ENCODE measurements at places on chromosomes 12 and 14. TPM values are rescaled to one million over a fixed set of nuclear protein-coding genes. Genes with fewer than 3 reads are reported as not detected.
A peak's percentile ranks its signal among the peaks of the same experiment; 100 is the strongest.

Gene PLEK2
- total RNA-seq = not detected

Gene ANO4
- not detected for total RNA-seq

Gene SLC15A4
- total RNA-seq = 49.9 TPM

DNA sequence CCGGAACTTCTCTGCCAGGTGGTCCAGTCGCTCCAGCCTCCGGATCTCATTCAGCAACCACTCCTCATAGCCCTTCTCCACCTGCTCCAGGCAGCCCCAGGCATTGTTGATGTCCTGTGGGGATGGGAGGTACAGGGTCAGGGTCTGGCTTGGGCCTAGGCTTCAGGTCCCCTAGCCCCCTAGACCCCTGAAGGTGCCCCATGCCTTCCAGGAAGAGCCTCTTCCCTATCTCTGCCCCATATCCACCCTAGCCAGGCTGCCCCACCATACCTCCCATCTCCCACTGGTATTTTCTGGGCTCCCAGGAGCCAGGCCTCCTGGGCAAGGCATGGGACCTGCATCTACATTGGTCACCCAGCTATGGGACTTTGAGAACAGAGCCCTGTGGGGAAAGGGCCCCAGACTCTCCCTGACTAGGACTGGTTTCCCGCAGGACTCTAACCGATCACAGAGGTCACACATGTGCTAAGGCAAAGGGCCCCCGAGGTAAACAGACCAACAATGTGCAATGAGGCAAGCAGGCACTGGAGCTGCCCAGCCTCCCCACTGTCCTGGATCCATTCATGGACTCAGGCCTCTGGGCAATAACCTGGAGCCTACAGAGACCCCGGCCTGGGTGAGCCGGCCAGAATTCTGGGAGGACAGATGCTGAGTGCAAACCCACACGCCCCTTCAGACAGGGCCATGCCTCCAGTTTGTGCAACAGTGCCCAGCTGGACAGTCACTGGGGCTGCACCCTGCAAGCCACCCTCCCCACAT, 88.8 kb downstream of the ACTN1 start:
- no peak for ATAC-seq

Gene NR1H4
- not detected for total RNA-seq

Gene ALG10
- 3.9 TPM for total RNA-seq

DNA sequence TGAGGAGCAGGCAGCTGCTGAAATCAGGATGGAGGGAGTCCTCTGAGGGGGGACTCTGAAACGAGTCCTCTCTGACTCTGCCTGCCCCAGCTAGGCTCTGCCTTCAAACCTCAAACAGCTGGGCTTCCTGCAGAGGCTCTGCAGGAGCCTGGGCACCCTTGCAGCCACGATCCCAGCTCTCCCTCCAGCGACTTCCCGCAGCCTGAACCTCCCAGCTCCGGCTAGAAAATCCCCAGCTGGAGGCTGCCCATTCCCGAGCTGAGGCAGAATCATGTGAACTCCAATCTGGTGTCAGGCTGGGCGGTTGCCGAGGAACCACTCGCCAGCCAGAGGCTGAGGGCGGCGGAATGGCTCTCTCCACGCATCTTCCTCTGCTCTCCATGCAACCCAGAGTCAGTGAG, at the start of gene GPR68:
GPR68 (minus strand) TSS at position 204 of the 401 bp plus-strand sequence. CDS start 9,654 bp downstream, outside the sequence.
- ATAC-seq = peak; percentile 75

GRCh38 chr14:31024010-31024480, 1.4 kb upstream of the AP4S1 start:
- no peak for ATAC-seq

GRCh38 chr12:50734409-50735263, 29.3 kb upstream of the ATF1 start:
- ATAC-seq = no peak

DNA sequence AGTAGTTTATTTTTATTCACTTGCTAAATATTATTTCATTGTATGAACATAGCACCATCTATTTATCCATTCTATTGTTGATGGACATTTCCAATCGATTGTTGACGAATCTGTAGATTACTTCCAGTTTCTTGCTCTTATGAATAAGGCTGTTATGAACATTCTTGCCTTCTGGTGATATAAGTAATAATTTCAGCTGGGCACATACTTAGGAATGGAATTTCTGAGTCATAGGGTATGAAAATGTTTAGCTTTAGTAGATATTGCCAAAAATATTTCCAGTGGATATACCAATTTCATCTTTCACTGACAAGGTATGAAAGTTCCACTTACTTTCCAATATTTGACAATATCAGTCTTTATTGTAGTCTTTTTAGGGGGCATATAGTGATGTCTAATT, 468.5 kb downstream of the ETNK1 start:
- ATAC-seq = no peak

Gene KLRF1
- not detected for total RNA-seq

Gene CIDEB
- total RNA-seq = 7.1 TPM

DNA sequence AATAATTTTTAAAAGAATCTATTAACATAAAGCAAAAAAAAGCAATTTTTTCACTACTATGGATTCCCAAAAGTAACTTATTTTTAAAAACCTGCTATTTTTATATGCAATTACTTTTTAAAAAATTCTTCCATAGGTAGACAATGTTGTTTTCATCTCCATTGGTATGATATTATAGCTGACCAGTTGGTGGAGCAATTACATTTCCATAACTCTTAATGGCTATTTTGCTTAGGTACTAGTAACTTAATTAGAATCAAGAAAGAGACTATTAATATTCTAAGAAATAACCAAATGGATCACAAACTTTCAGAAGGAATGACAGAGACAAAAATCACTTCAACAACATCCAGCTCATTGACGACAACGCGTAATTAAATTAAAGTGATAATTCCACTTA, 64.7 kb upstream of the PTCSC3 start:
- no peak for ATAC-seq

DNA sequence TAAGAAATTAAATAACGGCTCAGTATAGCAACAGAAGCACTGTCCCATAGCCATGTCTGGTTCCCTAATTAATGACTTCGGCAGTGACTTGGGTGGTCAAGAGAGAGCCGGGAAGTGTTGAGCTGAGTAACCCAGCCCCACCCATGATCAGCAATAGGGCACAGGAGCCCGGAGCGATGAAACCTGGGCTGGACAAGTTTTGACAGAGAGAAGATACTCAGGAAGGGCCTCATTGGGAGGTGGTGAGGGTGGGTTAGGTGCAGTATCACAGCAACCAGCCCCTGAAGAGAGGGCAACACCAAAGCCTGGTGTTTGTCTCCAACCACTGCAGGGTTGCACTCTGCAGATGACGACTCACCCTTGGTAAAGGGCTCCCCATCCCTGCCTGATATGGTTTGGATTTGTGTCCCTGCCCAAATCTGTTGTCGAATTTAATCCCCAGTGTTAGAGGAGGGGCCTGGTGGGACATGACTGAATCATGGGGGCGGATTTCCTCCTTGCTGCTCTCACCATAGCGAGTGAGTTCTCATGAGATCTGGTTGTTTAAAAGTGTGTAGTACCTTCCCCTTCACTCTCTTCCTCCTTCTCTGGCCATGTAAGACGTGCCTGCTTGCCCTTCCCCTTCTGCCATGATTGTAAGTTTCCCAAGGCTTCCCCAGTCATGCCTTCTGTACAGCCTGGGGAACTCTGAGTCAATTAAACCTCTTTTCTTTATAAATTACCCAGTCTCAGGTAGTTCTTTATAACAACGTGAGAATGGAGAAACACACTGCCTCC, 124.9 kb upstream of the MED13L start:
- ATAC-seq = no peak

Gene LRRC43
- 1.5 TPM for total RNA-seq

Gene KRT74
- not detected for total RNA-seq

Gene P2RX2
- 2.7 TPM for total RNA-seq

DNA sequence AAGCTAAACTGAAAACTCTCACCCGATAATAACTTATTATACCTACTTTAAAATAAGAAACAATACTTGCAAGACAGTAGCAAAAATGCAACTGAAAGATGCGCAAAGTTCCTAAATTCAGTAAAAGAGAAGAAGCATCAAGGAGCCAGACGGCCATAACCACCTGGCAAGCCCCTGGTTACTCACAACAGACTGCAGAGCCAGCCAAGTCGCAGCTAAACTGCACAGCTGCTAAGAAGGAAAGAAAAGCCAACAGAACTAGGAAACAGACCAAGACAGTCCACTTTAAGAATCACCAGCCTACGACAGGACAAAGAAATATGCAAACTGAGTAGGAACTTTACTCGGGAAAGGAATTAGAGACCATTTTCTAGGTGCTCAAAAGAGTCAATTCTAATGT, 127.9 kb downstream of the TMTC1 start:
- peak; percentile 25 for ATAC-seq

- ATAC-seq = no peak
These were observed 36.2 kb downstream of the FGD6 start for GRCh38 chr12:95181103-95181502.

DNA sequence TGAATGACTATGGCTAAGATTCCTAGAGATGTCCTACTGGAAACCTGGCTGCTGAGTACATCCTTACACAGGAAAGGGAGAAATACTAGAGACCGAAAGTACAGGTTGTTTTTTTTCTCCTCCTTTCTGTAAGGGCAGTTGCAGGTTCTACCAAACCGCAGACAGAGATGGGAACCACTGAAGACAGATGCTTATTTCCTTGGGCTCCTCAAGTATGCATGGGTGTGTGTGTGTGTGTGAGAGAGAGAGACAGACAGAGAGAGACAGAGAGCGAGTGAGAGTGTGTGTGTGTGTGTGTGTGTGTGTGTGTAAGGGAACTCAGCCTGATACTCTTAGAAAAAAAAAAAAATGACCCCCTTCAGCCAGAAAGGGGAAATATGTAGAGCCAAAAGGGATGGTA, 42.5 kb downstream of the MAP4K5 start:
- no peak for ATAC-seq

- no peak for ATAC-seq
These were observed 244.0 kb upstream of the FKBP4 start for GRCh38 chr12:2550561-2551411.

DNA sequence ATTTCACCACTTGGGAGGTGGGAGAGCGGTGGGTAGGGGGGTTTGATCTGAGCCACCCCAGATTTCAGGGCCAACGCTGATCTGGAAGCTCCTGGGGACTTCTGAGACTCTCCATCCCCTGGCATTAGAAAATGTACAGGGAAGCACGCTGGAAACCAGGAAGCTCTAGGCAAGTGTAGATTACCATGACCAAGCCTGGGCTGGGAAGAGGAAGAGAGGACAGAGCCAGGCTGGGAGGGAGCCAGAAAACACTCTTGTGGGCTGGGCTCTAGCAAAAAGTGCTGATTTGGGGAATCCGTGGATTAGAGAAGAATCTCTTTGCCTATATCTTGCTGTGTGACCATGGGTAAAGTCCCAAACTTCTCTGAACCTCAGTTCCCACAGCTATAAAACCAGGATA, 236.7 kb downstream of the BCL11B start:
- no peak for ATAC-seq

GRCh38 chr14:56594428-56594827, 14.8 kb downstream of the TMEM260 start:
- no peak for ATAC-seq

DNA sequence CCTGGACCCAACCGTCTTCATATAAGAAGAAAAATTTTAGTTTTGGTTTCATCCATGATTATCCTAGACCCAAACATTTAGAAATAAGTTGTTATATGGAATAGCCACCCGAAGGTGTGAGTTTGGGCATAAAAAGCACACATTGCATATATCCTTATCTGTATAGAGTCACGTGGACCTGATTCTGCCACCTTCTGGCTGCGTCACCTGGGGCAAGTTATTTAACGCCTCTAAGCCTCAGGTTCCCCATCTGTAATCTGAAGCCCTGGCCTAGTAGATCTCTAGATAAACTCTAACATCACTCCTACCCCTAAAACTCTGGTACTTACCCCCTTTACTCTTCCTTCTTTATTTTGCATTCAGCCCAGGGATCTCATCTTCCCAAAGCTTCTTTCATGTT, 14.3 kb upstream of the KRT5 start:
- ATAC-seq = no peak

Gene CIROP
- 0.13 TPM for total RNA-seq

Gene KRT85
- not detected for total RNA-seq

Gene CAMKK2
- total RNA-seq = 26.4 TPM

GRCh38 chr12:96036765-96037455, 1.5 kb upstream of the LTA4H start:
- ATAC-seq = no peak

Gene HVCN1
- 7.9 TPM for total RNA-seq

Gene IL22
- not detected for total RNA-seq

Gene TAS2R8
- total RNA-seq = not detected

- ATAC-seq = no peak
These were observed 28.5 kb downstream of the JDP2 start for GRCh38 chr14:75456069-75456996.

DNA sequence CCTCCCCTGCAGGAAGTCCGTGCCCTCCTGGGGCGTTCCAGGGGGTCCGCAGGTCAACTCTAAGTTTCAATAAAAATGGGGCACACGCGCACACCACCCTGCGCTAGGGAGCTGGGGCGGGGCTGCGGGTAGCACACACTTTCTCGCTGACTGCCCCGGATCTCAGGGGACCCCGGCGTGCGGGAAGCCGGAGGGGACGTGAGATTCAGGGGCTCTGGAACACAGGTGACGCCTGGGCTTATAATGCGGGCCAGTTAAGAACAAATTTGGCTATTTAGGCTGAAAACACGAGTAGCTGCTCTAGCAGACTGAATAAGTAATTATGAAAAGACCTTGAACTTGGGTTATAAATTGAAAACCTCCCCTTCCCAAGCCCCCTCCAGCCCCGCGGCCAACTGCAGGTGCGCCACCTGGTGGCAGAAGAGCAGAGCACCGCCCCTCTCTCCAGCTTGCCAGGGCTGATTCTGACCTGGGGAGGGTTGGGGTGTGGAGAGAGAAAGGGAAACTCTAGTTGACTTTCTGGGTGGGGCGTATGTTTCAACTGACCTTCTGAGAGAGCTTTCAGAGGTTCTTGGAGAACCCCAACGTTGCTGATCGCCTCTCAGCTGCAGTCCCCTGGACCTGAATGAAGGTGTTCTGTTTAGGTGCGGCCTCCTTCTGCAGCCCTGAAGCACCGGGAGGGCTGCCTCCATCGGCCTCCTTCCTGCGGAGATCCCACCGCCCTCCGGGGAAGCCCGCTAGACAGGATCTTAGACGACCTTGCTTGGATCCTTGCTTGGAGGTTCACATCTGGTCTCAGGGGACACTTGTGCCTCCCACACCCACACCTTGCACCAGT, 118.4 kb upstream of the EVL start:
- ATAC-seq = no peak

DNA sequence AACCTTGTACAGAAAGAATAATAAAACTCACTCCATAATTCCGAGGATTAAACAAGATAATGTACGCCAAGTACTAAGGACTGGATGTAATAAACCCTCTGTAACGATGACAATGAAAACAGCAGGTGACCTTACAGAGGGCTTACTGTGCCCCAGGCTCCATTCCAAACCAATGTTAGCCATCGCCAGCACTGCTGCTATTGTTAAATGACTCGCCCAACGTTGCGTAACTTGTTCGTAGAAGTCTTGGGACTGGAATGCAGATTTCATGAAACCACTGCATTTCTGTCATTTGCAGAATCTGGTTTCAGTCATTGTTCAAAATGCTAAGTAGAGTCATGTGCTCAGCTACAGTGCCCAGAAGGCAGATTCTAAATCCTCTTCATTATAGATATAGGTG, 728 bp upstream of the STON2 start:
- ATAC-seq = peak; percentile 76

All from gastroesophageal sphincter (tissue), 4 donors.